ENCODE measurements at places on chromosomes 4 and X. TPM values are rescaled to one million over a fixed set of nuclear protein-coding genes. Genes with fewer than 3 reads are reported as not detected.

LRCH2 gene
- total RNA-seq: 29.4 TPM

GRCh38 chrX:118755633-118756032 is 28.2 kb downstream of the IL13RA1 start:
- no peak for DNase-seq
- H3K27me3 ChIP-seq: no peaks in the 10 kb centered on the region
- H3K27ac ChIP-seq: no peak overlapping the region
- H3K4me1 ChIP-seq: peaks cover 8% of the 10 kb centered on the region

DNA sequence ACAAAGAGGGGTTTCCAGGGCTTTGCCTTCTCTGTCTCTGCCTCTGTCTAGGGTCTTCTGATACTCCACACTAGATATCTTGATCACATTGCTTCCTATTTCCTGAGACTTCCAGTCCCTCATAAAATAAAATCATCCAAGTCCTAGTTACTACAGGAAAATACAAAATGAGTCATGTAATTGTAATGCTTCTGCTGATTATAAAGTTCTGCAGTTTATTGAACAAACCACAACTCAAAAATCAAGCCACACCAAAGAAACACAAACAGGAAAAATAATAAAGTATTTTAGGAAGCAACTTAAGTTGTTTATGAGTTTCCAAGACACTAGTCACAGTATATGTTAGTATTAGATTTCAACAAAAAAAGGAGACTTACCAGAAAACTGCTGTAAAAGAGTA is 695.1 kb upstream of the GALNTL6 start:
- H3K36me3 ChIP-seq: no peaks in the 10 kb centered on the region
- no peaks in the 10 kb centered on the region for H3K27me3 ChIP-seq
- DNase-seq: no peak
- no peak overlapping the region for H3K27ac ChIP-seq

DNA sequence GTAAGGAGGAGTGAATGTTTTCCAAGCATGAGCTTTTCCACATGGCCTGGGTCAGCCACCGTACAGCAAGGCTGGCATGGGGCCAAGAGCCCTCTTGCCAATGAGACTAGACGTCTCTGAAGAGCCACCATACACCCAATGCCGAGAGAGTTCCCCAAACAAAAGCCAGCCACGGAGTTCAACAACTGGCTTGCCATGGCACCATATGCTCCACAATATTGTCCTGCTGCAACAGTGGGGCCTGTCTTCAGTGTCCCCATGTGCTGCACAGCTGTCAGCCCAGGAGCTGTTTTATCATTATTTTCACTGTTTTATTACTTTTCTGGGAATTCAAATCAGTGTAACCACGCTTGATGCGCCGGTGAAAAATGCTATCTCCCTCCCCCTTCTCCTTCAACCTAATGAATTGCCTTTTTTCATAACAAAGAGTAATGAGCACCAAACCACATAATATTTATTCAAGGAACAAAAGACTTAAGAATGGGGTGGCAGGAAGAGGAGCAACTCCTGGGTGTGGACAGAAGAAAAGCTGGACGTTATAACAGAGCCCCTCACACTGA is 18.4 kb downstream of the MAML3 start:
- peak overlapping the region; percentile 94 for H3K27ac ChIP-seq
- peak overlapping the region; percentile 53 for H3K4me3 ChIP-seq
- H3K36me3 ChIP-seq: no peaks in the 10 kb centered on the region
- DNase-seq: peak; percentile 78

DNA sequence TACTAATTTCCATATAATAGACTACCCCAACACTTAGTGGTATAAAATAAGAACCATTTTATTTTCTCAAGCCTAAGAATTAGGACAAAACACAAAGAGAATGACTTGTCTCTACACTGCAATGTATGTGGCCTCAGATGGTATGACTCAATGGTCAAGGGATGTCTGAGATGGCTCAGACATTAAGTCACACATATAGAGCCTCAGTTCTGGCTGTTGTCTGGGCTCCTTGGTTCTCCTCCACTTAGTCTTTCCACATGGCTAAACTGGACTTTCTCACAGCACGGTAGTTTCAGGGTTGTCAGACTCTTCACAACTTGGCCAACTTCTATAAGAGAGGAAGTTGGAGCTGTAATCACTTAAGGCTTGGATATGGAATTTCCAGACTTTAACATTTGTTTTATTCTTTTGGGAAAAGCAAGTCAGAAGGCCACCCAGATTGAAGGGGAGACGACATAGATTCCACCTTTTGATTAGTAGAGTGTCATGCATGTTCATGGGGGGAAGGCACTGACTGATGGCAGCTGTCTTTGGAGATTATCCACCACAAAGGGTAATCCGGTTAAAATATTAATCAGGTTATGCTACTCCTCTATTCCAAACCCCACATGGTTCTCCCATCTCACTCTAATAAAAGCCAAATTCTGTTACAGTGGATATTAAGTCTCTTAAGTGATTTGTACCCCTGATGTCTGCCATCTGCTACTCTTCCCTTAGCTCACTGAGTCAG is 9.4 kb downstream of the IL15 start:
- H3K27ac ChIP-seq: no peak overlapping the region
- no peaks in the 10 kb centered on the region for H3K36me3 ChIP-seq
- H3K27me3 ChIP-seq: peaks cover under 1% of the 10 kb centered on the region
- no peak for DNase-seq
- no peaks in the 10 kb centered on the region for H3K4me1 ChIP-seq
- no peak overlapping the region for H3K4me3 ChIP-seq

DNA sequence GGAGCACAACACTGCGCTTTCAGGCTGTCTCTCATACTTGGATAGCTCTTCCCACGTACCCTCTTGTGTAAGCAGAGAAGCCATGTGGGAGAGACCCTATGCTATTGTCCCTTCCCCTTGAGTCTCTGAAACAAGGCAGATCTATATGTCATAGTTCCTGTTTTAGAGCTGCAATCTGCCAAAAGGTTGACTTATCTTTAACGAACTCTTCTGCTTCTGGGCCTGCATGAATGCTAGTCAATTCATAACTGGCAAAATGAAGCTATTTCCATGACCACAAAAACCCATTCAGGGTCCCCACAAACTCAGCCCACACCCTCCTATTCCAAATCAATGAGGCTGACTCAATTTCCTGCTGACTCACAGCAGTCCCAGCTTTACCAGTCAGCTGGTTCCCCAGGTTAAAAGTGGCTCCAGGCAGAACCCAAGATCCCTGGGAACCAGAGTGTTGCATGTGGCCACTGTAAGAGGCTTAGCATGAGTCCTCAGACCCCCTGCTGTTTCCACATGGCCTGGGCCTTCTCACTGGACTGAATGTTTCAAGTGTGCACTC is 25.3 kb upstream of the SOD3 start:
- no peak overlapping the region for H3K27ac ChIP-seq
- no peak overlapping the region for H3K4me3 ChIP-seq
- no peak for DNase-seq
- H3K36me3 ChIP-seq: no peaks in the 10 kb centered on the region
- H3K4me1 ChIP-seq: peaks cover 3% of the 10 kb centered on the region

- H3K36me3 ChIP-seq: no peaks in the 10 kb centered on the region
- no peak overlapping the region for H3K27ac ChIP-seq
- no peaks in the 10 kb centered on the region for H3K27me3 ChIP-seq
- H3K4me3 ChIP-seq: no peak overlapping the region
- peaks cover 4% of the 10 kb centered on the region for H3K4me1 ChIP-seq
- no peak for DNase-seq
Measured at GRCh38 chrX:20221902-20222301, 44.8 kb downstream of the RPS6KA3 start.

DNA sequence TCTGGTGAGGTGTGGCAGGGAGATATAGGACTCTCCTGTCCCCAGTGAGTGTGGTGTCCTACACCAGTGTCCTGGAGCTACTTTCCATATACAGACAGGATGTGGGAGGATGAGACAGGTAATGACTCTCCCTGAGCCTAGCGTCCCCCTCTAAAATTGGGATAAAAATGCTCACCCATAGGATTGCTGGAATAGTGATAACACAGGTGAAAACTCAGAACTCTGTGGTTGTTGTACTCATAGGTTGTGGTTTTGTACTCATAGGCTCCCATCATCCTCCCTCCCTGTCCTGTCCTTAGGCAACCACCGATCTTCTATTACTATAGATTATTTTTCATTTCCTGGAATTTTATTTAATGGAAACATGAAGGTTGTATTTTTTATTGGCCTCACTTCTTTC is 60.7 kb upstream of the NXF3 start:
- no peak overlapping the region for H3K4me3 ChIP-seq
- no peaks in the 10 kb centered on the region for H3K27me3 ChIP-seq
- H3K36me3 ChIP-seq: no peaks in the 10 kb centered on the region
- H3K4me1 ChIP-seq: peaks cover 5% of the 10 kb centered on the region
